ENCODE measurements at places on chromosomes 3 and 15.
A peak's percentile ranks its signal among the peaks of the same experiment; 100 is the strongest.

DNA sequence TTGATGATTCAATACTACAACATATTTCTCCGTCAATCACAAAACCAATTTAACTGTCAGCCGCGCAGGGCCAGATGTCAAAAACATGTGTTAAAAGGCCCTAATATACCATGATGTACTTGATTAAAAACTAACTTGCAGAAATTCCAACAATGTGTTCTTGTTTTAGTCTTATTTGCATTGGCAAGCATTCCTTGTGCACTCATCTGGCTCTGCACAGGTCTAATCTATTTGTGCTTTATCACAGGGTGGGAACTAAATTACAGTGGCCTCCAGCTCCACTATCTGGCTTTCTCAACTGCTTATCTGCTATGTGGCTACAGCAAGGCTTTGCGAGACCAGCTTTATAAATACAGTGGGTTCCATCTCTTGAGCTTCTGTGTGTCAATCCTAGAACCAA lies 455.5 kb downstream of the ERC2 start:
- no peak for DNase-seq

GRCh38 chr15:72835294-72835890 lies 51.8 kb upstream of the ADPGK start:
- DNase-seq: no peak

- no peak for DNase-seq
These were observed 14.3 kb downstream of the LIMD1 start for GRCh38 chr3:45608885-45609284.

DNA sequence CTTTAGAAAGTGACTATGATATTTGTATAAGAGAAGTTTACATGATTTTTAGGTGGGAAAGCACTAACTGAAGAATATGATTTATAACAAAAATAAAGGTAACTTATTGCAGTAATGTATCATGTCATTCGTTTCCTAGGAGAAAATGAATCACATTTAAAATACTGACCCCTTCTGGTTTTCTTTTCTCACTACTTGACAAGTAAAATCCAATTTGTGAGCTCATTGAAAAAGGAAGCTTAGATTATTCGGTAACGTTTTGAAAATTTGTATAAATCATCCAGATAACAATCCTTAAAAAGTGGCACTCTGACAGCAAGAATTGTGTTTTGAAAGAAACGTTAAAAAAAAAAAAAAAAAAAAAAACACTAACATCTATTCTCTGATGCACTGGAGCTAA lies 39.0 kb downstream of the NSUN3 start:
- no peak for DNase-seq

DNA sequence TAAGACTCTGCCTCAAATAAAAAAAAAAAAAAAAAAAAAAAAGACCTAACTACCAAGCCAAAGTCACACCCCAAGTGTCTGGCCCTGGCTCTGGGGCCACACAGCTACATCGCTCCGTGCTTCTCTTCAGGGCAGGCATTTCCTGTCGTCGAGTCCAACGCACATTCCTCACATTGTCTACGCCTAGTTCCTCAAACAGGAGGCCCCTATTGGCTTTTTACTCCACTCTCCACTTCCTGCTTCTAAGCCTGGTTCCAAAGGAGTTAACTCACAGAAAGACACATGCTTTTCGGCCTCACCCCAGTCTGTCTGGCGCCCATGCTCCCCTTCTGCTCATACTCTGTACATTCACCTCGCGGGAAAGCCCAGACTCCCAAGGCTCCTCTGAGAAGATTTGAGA lies 28.8 kb downstream of the KNG1 start:
- DNase-seq: peak; percentile 75

- DNase-seq: no peak
These were observed 41.7 kb upstream of the FAM3D start for GRCh38 chr3:58708116-58708791.

GRCh38 chr3:138771585-138771984 lies 63.1 kb downstream of the PIK3CB start:
- no peak for DNase-seq

DNA sequence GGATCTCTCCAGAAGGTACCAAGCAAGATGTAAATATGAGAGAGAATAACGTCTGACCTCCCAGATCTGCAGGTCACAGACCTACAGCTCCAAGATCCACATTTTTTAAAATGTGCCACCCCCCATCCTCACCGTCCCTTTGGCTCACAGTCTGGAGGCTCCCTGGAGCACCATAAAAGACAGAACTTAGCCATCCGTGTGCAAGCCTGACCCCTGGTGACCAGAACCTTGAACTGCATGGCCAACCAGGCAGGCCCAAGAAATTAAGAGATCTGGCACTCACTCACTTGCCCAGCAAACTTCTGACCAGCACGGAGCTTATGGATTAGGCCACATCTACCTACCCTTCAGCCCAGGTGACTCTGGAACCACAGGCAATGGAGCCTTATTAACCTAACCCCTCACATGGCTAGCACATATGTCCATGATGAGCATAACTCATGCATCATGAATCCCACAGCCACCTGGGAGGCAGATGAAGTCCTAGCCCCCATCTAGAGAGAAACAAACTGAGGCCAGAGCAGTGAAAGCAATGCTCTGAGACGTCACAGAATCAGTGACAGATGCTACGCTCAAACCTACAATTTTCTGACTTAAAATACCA lies 275.3 kb downstream of the UACA start:
- peak; percentile 69 for DNase-seq

DNA sequence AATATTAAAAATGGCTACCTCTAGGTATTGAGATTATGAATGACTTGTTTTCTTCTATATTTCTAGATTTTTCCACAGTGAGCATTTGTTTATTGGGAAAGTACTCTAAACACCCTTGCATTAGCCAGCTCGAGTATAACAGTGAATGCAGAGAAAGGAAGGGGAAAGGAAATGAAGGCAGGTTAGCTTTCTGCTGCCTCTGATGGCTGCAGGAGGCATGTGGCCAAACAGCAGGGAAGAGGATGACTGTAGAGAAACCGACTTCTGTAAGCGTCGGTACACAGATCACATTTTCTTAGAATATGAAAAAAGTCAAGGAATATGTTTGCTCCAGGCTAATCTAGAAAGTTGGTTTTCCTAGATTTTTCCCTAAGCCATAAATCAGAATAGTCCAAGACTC lies 19.8 kb downstream of the GNB5 start:
- DNase-seq: no peak

GRCh38 chr3:190560013-190560895 lies 46.4 kb downstream of the IL1RAP start:
- no peak for DNase-seq

- no peak for DNase-seq
These were observed 25.9 kb upstream of the MTMR10 start for GRCh38 chr15:31017311-31017710.

GRCh38 chr15:63501256-63502089 lies 2.9 kb upstream of the USP3 start:
- DNase-seq: peak; percentile 83

DNA sequence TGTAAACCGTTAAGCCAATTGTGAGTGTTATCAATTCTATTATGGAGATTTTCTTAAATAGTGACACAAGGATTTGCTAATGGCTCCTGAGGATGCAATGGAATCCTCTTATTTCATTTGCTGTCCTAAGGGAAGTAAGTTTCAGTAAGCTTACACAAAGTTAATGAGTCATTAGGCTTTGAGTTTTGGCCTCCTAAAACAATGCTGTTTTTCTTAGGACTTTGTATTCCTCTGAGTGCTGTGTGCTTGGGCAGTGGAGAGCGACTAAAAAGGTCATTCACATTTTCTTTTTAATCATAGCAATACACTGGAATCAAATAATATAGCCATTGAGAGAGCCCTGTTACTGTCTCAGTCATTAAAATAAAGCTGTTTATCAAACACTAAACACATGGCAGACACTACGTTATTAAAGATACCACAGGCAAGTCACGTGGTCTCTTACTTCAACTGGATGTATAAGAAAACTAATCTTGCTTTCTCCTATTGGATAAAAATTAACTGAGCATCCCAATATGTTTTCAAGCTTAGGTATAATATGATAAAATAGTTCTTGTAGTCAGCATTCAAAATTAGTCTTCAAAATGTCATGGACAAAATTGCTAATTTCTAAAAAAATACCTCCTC lies 290.8 kb downstream of the NLGN1 start:
- no peak for DNase-seq

DNA sequence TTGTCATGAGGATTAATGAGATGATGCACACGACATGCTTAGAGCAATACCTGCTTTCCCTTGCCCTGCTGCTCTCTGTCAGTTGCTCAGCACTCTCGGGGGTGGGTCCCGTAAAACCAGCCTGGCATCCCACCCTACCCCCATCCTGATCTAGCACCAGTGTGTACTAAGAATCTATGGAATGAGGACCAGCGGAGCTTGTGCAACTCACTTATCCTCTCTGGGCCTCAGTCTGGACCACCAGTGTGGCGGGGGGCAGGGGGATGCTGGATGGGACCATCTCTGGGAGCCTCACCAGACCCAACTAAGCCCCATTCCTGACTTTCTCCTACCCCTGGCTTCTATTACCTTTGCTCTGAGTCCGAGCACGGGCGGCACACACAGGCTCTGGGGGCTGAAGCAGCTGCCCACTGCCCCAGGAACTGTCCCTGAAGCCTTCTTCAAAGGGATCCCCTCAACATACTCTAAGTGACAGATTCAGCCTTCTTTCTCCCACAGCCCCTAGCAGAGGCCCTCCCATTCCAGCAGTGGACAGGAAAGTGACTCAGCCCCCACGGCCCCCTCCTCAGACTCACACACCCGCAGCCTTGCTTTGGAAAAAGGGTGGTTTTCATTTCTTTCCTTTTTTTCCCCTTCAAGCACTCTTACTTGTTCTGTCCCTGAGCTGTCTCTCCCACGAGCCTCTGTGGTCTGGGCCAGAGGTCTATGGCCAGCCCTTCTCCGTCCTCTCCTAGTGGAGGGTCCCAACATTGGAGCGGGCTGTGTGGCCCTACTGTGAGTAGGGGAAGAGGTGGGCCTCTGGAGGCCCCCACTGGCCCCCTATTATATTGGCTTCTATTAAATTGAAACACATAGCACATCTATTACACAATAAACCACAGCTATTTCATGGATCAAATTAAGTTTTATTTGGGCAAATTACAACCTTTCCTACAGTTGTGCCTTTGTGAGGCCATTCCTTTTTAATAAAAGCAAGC lies 100.3 kb downstream of the SMAD6 start:
- peak; percentile 7 for DNase-seq

GRCh38 chr3:104831071-104831470 lies 535.6 kb upstream of the ALCAM start:
- DNase-seq: no peak

DNA sequence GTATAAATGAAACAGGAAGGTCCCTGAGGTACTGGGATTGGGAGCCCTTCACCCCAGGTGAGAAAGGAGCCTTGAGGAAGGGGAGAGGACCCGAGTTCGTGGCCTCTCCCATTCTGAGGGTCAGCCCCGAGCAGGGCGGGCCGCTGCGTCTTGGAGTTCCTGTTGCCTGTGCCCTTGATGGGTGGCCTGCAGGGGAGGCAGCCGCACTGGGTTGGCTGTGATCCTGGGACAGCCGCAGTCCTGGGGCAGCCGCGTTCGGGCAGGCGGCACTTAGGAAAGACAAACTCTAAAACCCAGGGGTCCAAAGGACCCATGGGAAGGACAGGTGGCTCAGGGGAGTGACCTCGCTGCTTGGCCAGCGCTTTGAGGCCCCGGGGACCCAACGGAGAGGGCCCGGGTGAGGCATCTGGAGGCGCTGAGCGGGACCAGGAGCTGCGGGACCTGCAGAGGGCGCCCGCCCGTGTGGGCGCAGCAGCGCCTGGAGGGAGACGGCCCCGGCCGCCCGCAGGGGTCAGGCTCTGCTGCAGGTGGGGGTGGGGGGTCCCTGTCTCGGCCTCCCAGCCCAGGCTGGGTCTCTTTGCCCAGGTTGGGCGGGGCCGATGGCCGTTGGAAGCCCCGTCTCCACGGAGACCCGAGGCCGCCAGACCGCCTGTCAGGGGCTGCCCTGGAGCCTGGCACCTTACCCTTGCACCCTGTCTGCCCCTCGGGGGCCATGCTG lies 65.1 kb downstream of the HMCES start:
- no peak for DNase-seq

DNA sequence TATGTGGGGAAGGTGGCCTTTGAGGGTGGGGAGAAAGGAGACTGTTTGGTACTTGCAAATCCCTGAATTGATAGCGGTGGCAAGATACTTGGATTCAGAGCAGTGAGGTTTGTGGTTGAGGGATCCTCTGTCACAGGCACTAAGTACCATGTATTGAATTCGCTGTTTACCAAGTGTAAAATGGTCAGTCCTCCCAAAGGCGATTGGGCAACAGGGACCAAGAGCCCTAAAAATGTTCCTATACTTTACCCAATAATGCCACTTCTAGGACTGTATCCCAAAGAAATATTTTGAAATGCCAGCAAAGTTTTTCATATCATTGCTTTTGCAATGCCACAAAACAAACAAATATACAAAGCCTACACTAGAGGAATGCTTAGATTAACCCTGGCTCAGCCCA lies 43.4 kb upstream of the MRPS22 start:
- DNase-seq: no peak

DNA sequence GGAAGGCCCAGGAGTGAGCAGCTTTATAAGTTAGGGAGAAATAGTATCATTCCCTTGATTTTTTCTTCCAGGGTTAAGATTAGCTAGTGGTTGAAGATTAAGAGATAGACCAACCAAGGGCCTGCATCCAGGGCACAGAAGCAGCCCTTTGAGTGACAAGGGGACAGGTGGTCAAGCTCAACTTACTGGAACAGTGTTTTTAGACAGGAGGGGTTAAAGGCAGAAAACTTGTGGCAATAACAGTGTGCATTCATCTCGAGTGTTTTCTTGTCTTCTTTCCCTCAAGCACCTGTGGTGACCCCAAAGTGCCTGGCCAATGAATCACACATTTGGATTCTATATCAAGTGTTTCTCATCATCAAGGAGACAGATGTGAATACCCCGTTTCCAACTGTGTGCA lies 267.5 kb downstream of the PDCD6IP start:
- no peak for DNase-seq

GRCh38 chr3:171230865-171231264 lies 204.3 kb upstream of the SLC2A2 start:
- DNase-seq: no peak

DNA sequence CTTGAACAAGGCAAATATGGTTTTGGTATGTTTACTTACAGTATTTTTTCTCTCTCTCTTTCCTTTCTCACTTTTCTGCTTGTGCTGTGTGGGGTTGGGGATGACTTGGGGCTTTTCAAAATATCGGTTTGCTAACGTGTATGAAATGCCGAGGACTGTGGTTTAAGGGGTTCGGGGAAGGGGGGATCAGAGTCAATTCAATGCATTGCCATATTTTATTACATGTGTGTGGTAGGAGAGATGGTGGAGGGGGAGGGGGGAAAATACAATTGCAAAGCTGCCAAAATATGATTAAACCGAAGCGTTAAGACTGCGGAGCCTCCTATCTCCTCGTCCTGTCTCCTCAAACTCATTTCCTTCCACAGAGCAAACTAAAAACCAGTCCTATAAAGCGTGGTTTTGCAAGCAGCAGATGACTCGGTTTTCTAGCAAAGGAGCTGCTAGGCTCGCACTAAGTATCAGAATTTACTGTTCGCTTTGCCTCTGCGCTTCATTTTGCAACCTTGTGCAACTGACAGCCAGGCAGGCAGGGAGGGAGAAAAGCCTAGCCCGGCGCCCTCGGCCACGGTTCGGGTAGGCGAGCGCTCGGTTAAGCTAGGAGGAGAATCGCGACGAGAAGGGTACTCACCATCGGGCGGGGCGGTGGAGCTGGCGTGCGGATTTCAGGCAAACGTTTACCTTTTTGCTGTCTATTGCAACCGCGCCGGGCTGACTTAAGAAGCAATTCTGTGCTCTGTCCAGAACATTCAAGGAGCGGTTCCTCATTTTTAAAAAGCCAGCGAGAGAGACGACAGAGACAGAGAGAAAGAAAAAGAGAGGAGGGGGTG lies 4.0 kb upstream of the NR2F2 start:
- no peak for DNase-seq

- peak; percentile 5 for DNase-seq
These were observed 45.9 kb upstream of the THUMPD3 start for GRCh38 chr3:9316881-9317361.

GRCh38 chr3:97197830-97198229 lies 383.4 kb downstream of the EPHA6 start:
- DNase-seq: no peak
